Endodermal cell (in vitro differentiated cells): ENCODE measurements at places on chromosomes 4 and X. TPM values are rescaled to one million over a fixed set of nuclear protein-coding genes. Genes with fewer than 3 reads are reported as not detected.

- DNase-seq, result no peak
Measured at GRCh38 chrX:4674028-4674782, 960.8 kb upstream of the PRKX start.

GRCh38 chrX:17584248-17584681 is 153.0 kb upstream of the SCML1 start:
- no peak for DNase-seq

- peak; percentile 46 for DNase-seq
Measured at GRCh38 chr4:185665655-185666054, 130.3 kb upstream of the PDLIM3 start.

- DNase-seq, result no peak
Measured at GRCh38 chrX:50168241-50168687, 32.5 kb downstream of the AKAP4 start.

DNA sequence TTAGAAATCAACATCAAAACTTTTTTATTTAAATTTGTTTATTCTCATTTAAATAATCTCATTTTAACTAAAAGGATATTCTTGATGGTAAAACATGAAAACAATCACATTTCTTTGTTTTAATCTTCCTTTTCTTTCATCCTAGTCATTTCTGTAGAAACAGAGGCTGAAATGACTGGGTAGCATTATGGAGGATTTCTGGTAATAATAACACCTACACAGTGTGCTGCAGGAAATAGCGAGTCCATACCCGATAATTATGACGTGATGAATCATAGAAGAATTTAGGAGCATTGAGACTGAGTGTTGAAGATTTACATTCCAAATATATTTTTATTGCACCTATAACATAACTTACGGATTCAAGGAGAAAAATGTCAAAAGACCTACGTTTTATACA is 31.4 kb upstream of the BBS12 start:
- DNase-seq, result no peak

DNA sequence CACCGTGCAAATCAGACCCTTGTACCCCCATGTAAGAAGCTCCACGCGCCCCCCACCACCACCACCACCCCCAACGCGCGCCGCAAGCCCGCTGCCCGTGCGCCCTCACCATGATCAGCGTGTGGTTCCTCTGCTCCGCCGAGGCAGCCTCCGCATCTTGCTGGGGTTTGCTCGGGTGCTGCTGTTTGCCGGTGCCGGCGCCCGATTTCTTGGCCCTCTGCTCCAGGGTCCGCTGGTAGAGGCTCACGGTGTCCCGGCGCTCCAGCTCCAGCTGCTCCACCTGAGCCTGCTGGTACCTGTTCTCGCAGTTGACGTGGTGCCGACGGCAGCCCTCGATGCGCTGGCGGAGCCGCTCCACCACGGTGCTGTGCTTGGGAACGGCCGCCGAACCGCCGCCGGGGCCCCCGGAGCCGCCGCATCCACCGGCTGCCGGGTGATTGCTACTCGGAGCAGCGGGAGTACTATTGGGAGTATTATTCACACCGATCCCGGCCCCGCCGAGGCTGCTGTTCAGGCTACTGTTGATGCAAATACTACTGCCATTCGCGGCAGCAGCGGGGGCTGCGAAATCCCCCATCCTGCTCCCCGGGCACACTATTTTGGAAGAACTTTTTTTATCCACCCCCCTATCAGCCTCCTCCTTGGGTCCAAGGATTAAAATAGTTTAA is 1.1 kb downstream of the MAML3 start:
- DNase-seq, result peak; percentile 81

- peak; percentile 34 for DNase-seq
Measured at GRCh38 chr4:173504181-173504503, 25.9 kb downstream of the HAND2 start.

GRCh38 chrX:374596-374995 is 12.1 kb downstream of the PPP2R3B start:
- no peak for DNase-seq

The IGSF1 gene
- 4.7 to 5.6 TPM (median 5.2 TPM) in 3 replicates for total RNA-seq

DNA sequence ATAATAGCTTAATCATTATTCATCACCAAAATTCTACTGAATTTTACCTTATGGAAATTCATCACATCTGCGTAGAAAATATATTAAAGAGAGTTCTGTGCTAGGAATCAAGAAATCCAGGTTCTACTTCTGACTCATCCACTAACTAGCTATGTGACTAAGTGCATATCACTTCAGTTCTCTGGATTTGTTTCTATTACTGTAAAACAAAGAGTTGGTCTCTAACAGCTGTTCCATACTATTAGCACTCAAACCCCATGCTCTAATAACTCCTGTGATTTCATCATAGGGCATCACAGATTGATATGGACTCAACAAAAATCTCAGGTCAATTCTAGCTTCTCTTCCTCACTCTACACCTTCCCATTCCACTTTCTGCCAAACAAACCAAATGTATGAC is 572.0 kb downstream of the INPP4B start:
- no peak for DNase-seq

GRCh38 chr4:10200869-10201268 is 84.3 kb upstream of the WDR1 start:
- DNase-seq, result no peak

GRCh38 chrX:3134316-3134945 is 93.2 kb downstream of the ARSF start:
- DNase-seq, result no peak

DNA sequence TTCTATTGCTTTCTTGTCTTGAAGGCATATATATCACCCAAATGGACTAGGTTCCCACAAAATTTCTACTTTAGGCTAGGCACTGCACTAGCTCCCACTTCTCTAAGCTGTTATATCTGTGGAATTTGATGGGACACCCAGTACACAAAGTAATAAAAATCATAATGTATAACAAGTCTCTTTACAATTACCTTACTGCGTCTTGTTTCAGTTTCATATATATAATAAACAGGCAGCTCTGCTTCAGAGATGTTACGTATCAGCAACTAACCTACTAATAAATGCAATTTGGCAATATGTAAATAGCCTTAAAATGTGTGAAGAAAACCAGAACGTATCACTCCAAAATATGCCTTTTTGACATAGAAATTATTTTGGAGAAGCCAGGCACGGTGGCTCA is 42.0 kb upstream of the UGDH start:
- no peak for DNase-seq

- DNase-seq, result no peak
Measured at GRCh38 chr4:58286335-58286734, 1176.2 kb upstream of the IGFBP7 start.

- DNase-seq, result no peak
Measured at GRCh38 chrX:19152762-19153161, 30.5 kb upstream of the ADGRG2 start.

The LNX1 gene
- 2.4 and 4.4 TPM in 2 replicates for total RNA-seq

The RIBC1 gene
- total RNA-seq, result 2.1 and 3.0 TPM in 2 replicates

GRCh38 chr4:3430524-3430923 is 11.2 kb upstream of the HGFAC start:
- DNase-seq, result no peak

The FREM3 gene
- 0.20 TPM in 2 replicates for total RNA-seq

DNA sequence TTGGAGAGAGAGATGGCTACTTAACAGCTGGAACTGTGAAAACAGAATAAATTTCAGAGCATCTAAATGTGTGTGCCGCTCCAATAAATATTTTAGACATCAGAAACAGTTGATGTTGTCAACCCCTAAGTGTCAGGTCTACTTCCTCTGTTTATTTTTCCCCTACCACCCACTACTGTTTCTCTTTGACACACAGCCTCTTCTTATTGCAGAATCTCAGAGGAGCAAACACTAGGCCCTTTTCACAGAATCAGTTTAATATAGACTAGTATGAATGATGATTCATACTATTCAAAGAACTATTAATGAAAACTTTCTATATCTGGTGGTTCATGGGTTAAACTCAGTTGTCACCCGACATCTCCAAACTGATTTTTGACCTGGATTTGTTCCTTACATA is 33.9 kb downstream of the NAA11 start:
- no peak for DNase-seq

GRCh38 chr4:32477518-32477917 is 1757.3 kb downstream of the PCDH7 start:
- no peak for DNase-seq

DNA sequence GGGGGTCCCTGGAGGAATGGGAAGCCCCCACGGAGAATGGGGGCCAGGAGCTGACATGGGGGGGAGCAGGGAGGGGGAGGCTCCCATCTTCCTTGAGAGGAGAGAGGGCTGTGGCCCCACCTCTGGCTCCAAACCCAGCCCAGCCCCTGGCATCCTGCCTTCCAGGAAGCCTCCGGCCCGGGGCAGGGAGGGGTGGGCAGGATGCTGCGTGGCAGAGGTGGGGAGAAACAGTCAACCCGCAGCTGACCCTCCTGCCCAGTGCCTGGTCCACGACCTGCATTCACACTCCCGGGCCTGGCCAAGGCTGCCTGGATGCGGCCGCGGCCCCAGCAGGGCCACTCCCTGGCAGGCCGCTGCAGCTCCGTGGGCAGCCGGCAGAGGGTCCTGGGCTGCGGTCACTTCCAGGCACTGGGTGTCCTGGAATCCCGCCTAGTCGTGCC is 39.0 kb downstream of the CPLX1 start:
- DNase-seq, result peak; percentile 59

DNA sequence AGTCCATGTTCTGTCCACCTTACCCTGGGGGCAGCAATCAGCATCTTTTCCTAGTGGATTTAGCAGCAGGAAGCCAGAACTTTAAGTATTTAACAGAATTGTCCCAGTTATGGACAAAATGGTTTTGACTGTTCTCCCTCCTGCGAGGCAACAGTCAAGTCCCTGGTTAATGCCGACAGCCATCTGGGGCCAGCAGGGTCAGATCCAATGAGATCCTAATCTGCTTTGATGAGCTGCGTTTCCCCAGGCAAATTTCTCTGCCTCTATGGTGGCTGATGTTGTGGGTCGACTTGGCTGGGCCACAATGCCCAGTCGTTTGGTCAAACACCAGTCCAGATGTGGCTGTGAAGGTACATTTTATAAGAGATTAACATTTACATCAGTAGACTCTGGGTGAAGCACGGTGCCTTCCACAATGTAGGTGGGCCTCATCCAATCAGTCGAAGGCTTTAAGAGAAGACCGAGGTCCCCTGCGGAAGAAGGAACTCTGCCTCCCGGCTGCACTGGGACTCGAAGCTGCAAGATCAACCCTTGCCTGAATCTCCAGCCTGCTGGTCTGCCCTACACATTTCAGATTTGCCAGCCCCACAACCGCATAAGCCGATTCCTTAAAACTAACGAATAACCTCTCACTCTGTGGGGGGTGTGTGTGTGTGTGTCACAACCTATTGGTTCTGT is 89.0 kb upstream of the C4orf50 start:
- DNase-seq, result peak; percentile 23

DNA sequence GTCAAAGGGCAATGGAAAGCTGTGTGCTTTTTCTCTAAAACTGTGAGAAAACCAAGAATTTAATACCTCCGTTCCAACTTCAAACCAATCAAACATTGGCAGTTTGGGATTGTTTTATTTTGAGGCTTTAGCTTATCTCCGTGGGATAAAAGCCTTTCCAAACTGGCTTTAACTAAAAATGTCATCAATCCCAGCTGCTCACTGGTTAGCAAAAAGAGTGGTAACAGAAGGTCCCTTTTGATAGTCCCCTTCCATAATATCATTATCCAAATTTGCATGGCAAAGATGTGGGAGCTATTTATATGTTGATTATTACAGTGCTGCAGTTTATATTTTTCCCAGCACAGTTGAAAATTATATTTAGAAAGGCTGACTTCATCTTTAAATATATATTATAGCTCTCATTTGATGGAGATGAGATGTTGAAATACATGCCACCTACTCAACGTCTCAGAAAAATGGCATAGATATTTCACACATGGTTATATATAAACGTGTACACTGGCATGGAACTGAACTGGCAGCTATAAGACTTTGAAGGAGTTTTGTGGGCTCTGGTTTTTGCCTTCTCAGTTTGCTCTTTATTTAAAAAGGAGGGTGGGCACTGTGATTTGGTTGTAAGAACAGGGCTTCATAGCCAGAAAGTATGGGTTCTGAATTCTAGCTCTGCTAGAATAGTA is 707.1 kb upstream of the SLIT2 start:
- no peak for DNase-seq

DNA sequence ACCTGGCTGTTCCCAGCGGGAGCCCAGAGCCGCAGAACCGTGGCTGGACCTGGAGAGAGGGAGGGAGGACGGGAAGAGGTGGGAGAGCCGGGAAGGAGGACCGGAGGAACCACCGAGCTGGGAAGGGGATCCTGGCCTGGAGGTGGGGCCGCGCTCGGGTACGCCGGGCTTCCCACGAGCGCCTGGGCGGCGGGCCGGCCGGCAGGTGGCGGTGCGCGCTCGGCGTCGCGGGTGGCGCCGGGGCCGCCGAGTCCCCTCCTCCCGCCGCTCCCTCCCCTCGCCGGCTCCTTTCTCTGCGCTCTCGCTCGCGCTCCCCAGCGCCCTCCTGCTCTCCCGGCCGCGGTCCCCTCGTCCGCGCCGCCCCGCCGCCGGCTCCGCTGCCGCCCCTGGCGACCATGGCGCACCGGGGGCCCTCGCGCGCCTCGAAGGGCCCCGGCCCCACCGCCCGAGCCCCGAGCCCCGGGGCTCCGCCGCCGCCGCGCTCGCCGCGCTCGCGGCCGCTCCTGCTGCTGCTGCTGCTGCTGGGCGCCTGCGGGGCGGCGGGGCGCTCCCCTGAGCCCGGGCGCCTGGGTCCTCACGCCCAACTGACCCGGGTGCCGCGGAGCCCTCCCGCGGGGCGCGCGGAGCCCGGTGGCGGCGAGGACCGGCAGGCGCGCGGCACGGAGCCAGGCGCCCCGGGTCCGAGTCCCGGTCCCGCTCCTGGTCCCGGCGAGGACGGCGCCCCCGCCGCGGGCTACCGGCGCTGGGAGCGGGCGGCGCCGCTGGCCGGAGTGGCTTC is at the start of gene SORCS2:
Gene SORCS2 (plus strand): TSS at position 287 of the 778 bp plus-strand sequence.
- peak; percentile 87 for DNase-seq

DNA sequence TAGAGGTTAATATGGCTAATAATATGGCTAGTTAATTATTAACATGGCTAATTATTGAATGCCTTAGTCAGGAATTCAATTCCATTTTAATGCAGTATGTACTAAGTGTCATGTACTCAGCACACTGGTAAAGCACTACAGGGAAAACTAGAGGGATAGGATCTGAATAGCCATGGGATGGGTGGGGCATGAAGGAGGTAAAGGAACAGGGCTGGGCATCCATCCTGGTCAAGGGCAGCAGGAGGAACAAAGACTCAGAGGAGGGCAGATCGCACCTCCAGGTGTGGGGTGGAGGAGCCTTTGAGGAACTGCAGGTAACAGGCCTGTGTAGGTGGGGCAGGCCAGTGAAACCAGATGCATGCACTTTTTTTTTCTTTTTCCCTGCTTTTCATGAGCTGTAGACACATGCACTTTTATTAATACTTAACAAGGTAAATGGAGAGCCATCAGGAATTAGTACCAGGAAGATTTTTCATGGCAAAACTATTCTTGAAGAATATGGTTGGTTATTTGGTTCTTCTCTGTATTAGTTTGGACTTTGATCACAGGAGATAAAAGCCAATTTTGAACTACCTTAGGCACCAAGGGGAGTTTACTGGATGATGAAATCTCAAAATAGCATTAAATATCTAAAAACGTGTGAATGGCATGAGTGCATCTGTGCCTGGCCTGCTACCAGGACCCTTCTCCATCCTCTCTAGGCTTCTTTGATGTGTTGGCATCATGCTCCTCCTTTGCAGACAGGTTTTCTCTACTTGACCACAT is 88.3 kb downstream of the CC2D2A start:
- DNase-seq, result no peak

GRCh38 chr4:160233141-160233540 is 1130.3 kb downstream of the RAPGEF2 start:
- DNase-seq, result no peak

The MAGEA10 gene
- not detected in 2 replicates for total RNA-seq
